Naive thymus-derived CD8-positive, alpha-beta T cell (primary cell): ENCODE measurements at places on chromosomes 5 and 9. TPM values are rescaled to one million over a fixed set of nuclear protein-coding genes. Genes with fewer than 3 reads are reported as not detected.
A peak's percentile ranks its signal among the peaks of the same experiment; 100 is the strongest.

DNA sequence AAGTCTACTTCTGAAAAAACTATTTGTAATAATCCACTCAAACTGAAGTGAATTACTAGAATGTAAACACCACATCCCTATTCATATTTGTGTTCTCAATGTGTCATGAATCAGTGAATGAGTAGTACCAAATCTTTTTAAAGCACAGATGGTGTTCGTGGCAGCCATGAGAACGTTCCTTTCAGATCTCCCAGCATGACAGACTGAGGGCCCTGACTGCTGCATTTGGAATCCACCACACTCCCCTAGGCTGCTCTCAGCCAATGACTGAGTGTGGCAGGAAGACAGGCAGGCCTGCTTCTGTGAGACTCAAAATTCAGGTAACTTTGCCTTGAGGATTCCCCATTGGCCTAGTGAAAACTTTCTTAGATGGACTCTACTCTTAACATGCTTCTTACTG lies 10.9 kb upstream of the JMY start:
- H3K27ac ChIP-seq = no peak overlapping the region
- no peaks in the 10 kb centered on the region for H3K4me1 ChIP-seq
- peaks cover 5% of the 10 kb centered on the region for H3K36me3 ChIP-seq
- no peak for DNase-seq
- H3K4me3 ChIP-seq = no peak overlapping the region

DNA sequence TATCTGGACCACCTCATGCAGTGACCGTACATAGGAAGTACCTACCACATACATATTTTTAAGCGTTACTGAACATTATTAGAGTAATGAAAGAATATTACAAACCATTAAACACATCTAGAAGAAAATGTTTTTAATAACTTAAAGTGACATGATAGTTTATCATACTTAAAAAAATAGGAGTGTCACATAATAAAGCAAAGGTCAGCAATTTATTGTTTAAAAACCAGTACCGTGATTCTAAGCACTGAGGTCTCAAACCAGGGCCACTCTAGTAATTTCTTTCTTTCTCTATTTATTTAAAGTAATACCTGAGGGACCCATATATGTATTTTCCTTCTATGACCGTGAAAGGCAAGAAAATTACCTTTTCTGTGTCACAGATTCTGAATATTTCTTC lies 216.0 kb downstream of the MLLT3 start:
- H3K36me3 ChIP-seq = peaks cover 27% of the 10 kb centered on the region
- peaks cover 50% of the 10 kb centered on the region for H3K4me1 ChIP-seq
- H3K4me3 ChIP-seq = no peak overlapping the region
- H3K27me3 ChIP-seq = no peaks in the 10 kb centered on the region

DNA sequence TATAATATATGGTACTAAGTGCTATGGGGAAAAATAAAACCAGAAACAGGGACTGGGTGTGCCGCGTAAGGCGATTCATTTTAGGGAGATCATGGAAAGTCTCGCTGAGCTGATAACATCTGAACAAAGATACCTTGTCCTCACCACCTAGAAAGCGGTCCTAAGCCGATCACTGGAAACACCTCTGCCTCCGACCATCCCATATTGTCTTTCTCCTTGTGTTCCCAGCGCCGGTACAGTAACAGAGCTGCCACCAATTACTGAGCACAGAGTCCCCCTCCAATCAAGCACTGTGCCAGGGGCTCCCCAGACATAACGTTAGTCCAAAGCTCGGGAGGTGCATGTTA lies 704 bp downstream of the CCDC112 start:
- H3K27ac ChIP-seq = peak overlapping the region; percentile 55
- no peak for DNase-seq
- H3K4me3 ChIP-seq = peak overlapping the region; percentile 88
- H3K27me3 ChIP-seq = no peaks in the 10 kb centered on the region
- peaks cover 27% of the 10 kb centered on the region for H3K4me1 ChIP-seq

GRCh38 chr5:167049043-167049663 lies 1242.3 kb upstream of the WWC1 start:
- H3K36me3 ChIP-seq = no peaks in the 10 kb centered on the region
- H3K27ac ChIP-seq = no peak overlapping the region
- DNase-seq = no peak
- no peaks in the 10 kb centered on the region for H3K27me3 ChIP-seq

The PCDHGB4 gene
- polyA plus RNA-seq = 0.23 TPM

The PCDHGB3 gene
- 0.22 TPM for polyA plus RNA-seq

The GRAMD2B gene
- 5.3 TPM for polyA plus RNA-seq

The APC gene
- 23.7 TPM for polyA plus RNA-seq

The PFN3 gene
- polyA plus RNA-seq = not detected

The NR6A1 gene
- not detected for polyA plus RNA-seq
